ENCODE measurements at places on chromosomes 12 and 14.

GRCh38 chr12:132236930-132237771, 92.2 kb downstream of the GALNT9 start:
- DNase-seq, result no peak

GRCh38 chr14:61889914-61890351, 127.7 kb downstream of the SNAPC1 start:
- DNase-seq, result peak; percentile 60

- no peak for DNase-seq
These were observed 4.1 kb upstream of the ADAMTS20 start for GRCh38 chr12:43556057-43556456.

DNA sequence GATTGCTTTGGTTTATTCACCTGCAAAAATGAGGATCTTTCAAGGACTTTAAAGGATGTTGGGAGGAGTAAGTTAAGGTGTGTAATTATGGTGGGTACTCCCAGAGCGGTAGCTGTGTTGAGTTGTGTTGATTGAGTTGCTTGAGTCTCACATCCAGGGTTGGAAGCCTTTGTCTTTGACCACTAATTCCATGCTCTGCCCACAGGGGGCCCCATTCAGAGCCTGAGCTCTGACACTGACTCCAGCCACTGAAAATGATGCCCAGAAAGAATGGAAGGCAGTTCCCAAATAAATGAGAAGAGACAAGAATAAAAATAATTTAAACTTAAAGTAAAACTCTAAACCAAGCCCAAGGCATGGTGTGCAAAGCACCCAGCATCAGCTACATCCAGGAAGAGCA, 237.4 kb upstream of the PWP1 start:
- DNase-seq, result no peak

Data from CD4-positive, alpha-beta T cell treated with Interleukin-21 for 1 hour (primary cell).